ENCODE measurements at places on chromosomes 5 and 9. TPM values are rescaled to one million over a fixed set of nuclear protein-coding genes. Genes with fewer than 3 reads are reported as not detected.

FGF18 gene
- total RNA-seq: not detected

DRD1 gene
- total RNA-seq: not detected

KIF4B gene
- total RNA-seq: not detected

JAK2 gene
- total RNA-seq: 12.1 TPM

SPINK7 gene
- not detected for total RNA-seq

FRRS1L gene
- 0.28 TPM for total RNA-seq

FBXO10 gene
- total RNA-seq: 9.4 TPM

SPATA31E1 gene
- total RNA-seq: not detected

TEK gene
- total RNA-seq: 18.6 TPM

IL9 gene
- total RNA-seq: not detected

KLF4 gene
- 6.9 TPM for total RNA-seq

CCDC180 gene
- 0.38 TPM for total RNA-seq

SCAI gene
- 4.6 TPM for total RNA-seq

HSDL2 gene
- 64.3 TPM for total RNA-seq

LMX1B gene
- under 0.01 TPM for total RNA-seq

DOCK8 gene
- 0.19 TPM for total RNA-seq

PCDHGA5 gene
- total RNA-seq: 0.58 TPM

BARHL1 gene
- total RNA-seq: not detected
